Thoracic aorta (tissue), 2 donors: ENCODE measurements at places on chromosomes 13 and 19.

GRCh38 chr19:7799640-7800355, 30.2 kb upstream of the EVI5L start:
- H3K36me3 ChIP-seq = no peaks in the 10 kb centered on the region
- peak overlapping the region; percentile 36 for H3K4me3 ChIP-seq
- DNase-seq = peak; percentile 14

- no peak for DNase-seq
- H3K36me3 ChIP-seq = no peaks in the 10 kb centered on the region
- H3K27me3 ChIP-seq = no peaks in the 10 kb centered on the region
- peak within 1 kb of the TSS; percentile 87 for H3K27ac ChIP-seq
Measured at GRCh38 chr19:31349160-31349881, at the start of gene TSHZ3. Gene TSHZ3 (minus strand): TSS chr19:31349436. CDS start chr19:31349219, 217 bp downstream.

- no peak overlapping the region for H3K27ac ChIP-seq
- no peak for DNase-seq
- H3K4me1 ChIP-seq = no peaks in the 10 kb centered on the region
- no peak overlapping the region for H3K4me3 ChIP-seq
Measured at GRCh38 chr13:41244556-41244955, 18.8 kb downstream of the MTRF1 start.

- H3K27ac ChIP-seq = no peak overlapping the region
- H3K4me1 ChIP-seq = no peaks in the 10 kb centered on the region
- H3K4me3 ChIP-seq = no peak overlapping the region
- no peaks in the 10 kb centered on the region for H3K27me3 ChIP-seq
- DNase-seq = no peak
Measured at GRCh38 chr19:2224754-2225349, 11.3 kb downstream of the PLEKHJ1 start.

- no peaks in the 10 kb centered on the region for H3K36me3 ChIP-seq
- H3K4me1 ChIP-seq = peaks cover under 1% of the 10 kb centered on the region
- DNase-seq = no peak
- no peaks in the 10 kb centered on the region for H3K27me3 ChIP-seq
Measured at GRCh38 chr13:23898101-23898500, 799 bp upstream of the C1QTNF9B start.
